ENCODE measurements at places on chromosomes 3 and 15.

GRCh38 chr3:183762304-183762703, 63.1 kb downstream of the MAP6D1 start:
- DNase-seq, result no peak

- DNase-seq, result no peak
Observed at GRCh38 chr3:122055215-122055614, at the start of gene CD86. CD86 (plus strand) TSS chr3:122055362; CDS start chr3:122055490, 128 bp downstream.

DNA sequence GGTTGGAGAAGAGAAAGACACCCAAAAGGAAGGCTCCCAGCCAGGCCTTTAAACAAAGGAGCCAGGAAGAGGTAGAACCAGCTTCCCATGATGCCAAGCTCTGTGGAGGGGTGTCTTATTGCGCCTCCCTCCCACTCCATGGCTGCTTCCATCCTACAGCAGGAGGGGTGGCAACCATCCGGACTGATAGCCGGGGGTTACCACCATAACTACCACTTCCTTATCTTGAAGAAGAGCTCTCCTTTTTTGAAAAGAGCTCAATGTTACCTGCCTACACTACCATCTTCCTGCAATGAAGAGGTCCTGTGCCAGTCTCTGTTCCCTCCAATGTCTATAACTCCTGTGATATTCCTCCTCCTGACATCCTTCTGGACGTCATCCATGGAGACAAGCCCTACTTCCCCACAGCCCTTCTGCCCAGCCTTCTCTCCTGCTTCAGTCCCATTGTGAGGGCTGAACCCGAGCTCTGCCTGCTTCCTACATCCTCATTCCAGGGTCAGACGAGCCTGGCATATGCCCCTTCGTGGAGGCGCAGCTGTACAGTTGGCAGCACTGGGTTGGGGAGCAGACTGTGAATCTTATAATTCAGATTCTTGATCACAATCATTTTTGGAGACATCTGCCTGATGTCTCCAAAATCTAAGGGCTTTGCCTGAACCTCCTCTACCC, 8.5 kb downstream of the CCDC9B start:
- DNase-seq, result no peak

- no peak for DNase-seq
Observed at GRCh38 chr15:101252836-101253235, 988 bp upstream of the CHSY1 start.

DNA sequence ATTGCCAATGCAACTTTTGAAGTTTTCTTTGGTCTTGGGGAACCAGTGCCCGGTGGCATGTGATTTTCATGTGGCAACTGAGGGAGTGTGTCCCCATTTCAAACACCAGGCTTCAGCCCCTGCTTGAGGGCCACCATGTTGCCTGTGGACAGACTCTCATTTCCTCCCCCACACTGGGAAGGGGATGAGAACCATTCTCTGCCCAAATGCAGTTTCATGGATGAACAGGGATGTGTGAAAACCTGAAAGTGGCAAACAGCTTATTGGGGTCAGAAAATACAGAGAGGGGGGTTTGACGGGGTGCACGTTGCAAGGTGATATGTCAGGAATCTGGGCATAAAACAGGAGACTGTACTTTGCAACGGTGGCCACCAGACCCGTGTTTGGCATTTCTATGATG, 6.3 kb downstream of the FAM107A start:
- no peak for DNase-seq

DNA sequence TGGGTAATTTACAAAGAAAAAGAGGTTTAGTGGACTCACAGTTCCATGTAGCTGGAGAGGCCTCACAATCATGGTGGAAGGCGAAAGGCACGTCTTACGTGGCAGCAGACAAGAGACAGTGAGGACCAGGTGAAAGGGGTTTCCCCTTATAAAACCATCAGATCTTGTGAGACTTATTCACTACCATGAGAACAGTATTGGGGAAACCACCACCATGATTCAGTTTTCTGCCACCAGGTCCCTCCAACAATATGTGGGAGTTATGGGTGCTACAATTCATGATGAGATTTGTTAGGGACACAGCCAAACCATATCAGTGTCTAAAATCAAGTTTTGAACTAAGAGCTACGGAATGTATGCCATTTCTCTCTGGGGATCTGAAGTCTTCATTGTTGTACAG, 354.8 kb upstream of the C2CD4B start:
- no peak for DNase-seq

DNA sequence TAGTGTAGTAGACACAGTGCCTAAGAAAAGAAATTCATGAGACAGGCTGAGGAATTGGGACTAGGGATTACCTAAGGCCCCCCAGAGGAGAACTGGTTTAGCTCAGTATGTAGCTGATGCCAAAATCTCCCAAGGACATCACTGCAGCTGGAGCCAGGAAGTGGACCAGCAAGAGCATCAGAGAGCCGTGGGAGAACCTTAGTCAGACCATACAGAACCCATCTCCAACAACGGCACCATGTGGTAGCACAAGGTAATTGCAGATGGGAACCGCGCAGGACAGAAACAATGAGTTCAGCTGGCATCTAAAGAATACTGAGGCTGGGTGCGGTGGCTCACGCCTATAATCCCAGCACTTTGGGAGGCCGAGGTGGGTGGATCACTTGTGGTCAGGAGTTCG, 81.7 kb downstream of the WNT5A start:
- DNase-seq, result no peak

DNA sequence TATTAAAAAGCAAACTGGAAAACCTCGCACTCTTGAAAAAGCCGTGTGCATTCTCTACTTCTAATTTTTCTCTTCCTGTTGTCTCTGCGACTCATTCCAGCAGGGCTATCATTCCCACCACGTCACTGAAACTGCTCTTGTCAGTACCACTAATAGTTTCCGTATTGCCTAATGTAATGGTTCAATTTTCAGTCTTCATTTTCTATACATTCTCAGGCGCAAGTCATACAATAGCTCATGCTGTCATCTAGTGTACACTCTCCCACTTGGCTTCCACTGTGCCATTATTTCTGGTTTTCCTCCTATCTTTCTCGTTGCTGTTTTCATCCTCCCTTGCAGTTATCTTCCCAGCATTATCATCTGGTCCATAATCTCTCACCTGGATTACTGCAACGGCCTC, 160.2 kb downstream of the SPATA16 start:
- no peak for DNase-seq

DNA sequence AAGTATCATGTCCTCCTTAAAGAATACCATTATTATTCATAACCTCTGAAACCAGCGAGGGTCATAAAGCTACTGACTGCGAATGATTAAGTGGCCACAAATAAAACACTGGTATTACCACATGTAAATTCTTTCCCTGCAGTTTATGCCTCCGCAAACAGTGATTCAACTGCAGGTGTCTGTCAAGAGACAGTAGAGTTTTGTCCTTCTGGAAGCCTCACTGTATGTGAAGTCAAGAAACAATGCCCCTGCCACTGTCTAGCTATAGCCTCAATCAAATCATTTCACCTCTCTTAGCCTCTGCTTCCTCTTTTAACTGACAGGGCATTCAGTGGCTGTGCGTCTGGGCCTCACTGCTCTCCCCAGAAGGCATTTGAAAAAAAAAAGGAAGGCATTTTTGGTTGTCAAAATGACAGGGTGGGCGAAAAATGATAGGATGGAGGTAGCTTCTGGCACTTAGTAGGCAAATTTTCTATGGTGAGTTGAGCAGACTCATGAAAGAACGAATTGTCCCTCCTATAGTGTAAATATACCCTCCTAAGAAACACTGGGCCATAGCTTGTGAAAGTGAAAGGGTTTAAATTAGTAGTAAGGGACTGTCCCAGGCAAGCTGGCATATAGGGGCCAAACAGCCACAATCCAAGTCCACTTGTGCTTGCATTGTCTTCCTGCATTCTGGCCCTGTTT, 66.7 kb downstream of the FILIP1L start:
- DNase-seq, result peak; percentile 75

DNA sequence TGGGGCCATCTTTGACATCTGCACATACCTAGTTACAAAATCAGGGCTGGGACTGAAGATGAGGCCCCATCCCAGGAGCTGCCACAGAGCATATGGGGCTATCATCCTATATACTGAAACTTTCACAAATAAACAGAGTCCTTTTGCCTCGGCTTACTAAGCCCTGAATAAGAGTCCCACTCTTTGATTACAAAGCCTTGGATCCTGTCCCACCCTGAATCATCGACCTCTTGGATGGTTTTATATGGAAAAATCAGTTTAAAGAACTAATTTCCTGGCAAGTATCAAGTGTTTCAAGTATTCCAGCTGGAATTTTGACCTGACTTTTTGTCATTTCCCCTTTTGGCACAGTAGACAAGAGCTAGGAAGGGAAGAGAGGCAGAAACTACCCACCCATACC, 331.3 kb upstream of the FRG2C start:
- peak; percentile 10 for DNase-seq

DNA sequence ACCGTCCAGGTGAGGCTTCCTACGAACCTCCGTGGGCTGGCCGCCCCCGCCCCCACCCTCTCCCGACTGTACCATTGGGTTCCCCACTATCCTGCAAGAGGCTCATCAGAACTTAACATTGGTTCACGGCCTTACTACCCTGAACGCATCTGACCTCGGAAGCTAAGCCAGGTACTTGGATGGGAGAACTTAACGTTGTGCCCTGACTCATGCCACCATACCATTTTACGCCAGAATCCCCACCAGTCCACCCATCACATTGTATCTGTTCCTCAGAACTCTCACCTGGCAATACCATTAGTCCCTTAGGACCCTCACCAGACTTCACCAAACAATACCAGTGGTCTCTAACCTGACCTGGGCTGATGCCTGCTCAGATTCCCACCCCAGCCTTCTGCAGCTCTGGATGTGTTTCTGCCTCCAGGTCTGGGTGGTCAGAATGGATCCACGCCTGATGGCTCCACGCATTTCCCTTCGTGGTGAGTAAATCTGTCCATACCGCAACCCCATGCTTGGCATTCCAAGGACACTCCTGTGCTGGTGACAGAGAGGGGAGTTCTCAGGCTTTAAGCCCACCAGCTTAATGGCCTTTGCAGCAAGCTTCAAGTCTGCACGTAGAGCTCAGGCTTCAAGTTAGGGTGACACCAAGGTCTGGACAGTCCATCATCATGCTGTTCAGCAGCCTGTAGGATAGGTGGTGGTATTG, 562 bp downstream of the TCTA start:
- no peak for DNase-seq

DNA sequence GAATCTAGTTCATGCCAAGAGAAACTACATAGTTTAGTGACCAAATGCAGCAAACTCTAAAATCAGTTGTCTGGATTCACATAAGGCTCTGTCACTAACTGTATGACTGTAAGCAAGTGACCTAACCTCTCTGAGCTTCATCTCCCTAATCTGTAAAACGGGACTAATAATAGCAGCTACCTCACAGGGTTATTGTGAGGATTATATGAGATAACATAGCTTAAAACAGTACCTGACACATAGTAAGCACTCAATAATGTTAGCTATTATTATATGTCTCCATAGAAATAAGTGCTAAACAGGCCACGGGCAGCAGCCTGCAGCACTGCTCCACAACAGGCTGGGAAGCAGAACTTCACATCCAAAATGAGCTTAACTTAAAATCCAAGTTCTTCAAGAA, 30.2 kb downstream of the NPTN start:
- no peak for DNase-seq

GRCh38 chr3:100063929-100064461, 50.3 kb downstream of the FILIP1L start:
- no peak for DNase-seq

DNA sequence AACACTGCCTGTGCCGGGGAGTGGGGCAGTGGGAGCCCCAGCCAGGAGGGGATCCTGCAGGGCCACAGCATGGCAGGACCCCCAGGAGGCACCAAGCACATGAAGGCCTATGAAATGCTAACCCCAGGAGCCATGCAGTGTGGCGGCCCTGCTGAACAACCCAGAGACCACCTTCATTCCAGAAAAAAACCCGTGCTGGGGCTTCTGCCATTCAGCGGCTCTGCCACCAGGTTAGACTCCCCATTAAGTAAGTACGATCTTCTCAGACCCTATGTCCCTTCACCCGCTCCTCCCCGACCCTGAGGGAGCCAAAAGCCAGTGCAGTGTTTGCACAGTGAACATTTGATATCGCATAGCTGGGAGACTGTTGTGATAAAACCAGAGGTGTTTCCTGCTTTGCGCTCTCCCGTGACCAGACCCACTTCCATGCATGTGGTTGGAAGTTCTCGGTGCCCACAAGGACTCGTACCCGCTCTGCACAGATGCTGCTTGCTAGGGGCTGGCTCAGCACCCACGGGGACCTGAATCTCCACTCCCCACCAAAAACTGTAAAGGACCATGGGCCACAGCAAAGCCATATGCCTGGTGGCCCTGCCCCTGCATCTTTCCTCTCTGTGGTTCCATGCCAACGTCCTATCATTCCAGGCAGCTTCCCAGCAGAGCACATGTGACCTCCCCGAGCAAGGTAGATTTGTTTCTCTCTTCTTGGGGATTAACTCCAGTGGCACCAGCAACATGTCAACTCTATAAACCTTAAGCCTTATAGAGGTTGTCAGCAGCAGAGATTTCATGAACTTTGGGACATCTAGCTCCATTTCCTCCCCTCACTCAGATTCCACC, 5.3 kb downstream of the PLA2G4D start:
- no peak for DNase-seq

DNA sequence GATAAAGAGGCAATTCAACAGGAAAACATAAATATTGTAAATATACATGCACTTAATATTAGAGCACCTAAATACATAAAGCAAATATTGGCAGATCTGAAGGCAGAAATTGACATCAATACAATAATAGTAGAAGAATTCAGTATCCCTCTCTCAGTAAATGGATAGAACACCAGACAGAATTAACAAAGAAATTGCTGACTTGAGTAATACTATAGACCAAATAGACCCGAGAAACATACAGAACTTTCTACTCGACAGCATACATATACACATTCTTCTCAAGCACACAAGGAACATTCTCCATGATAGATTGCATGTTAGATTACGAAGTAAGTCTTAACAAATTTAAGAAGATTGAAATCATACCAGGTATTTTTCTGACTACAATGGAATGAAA, 50.2 kb downstream of the OXSM start:
- DNase-seq, result no peak

DNA sequence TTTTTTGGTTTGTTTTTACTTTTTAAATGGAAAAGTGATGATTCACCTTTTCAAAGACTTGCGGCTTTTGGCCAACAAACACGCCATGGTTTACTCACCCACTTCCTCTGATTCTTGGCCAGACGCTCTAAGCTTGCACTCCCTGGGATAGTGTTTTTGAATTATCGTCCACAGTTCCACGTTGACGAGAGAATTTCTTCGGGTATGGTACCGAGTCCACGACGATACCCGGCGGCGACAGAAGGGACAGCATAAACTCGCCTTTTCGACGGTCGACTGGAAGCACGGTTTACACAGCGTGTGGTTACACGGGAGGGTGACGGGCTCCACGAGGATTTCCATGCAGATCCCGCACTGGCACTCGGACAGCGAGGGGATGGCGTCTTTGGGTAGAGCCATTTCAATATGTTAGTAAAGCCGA, 783 bp downstream of the RNF168 start:
- DNase-seq, result peak; percentile 76

- no peak for DNase-seq
Observed at GRCh38 chr3:52771702-52772101, 962 bp upstream of the NEK4 start.
